Neural crest cell (in vitro differentiated cells): ENCODE measurements at places on chromosomes 7 and 10. TPM values are rescaled to one million over a fixed set of nuclear protein-coding genes. Genes with fewer than 3 reads are reported as not detected.

The RTKN2 gene
- total RNA-seq, result 27.5 and 29.2 TPM in 2 replicates

The HOXA1 gene
- total RNA-seq, result 3.5 and 3.6 TPM in 2 replicates

The TMEM196 gene
- 0.55 and 0.65 TPM in 2 replicates for total RNA-seq

The RSPH10B gene
- 0.07 TPM in 1 of 2 replicates, not detected in the other for total RNA-seq

The TMEM225B gene
- 0.91 and 1.8 TPM in 2 replicates for total RNA-seq

The COG5 gene
- total RNA-seq, result 26.8 and 35.1 TPM in 2 replicates

The SOSTDC1 gene
- total RNA-seq, result 1.2 and 1.4 TPM in 2 replicates

The GATA3 gene
- total RNA-seq, result 0.35 and 0.39 TPM in 2 replicates

DNA sequence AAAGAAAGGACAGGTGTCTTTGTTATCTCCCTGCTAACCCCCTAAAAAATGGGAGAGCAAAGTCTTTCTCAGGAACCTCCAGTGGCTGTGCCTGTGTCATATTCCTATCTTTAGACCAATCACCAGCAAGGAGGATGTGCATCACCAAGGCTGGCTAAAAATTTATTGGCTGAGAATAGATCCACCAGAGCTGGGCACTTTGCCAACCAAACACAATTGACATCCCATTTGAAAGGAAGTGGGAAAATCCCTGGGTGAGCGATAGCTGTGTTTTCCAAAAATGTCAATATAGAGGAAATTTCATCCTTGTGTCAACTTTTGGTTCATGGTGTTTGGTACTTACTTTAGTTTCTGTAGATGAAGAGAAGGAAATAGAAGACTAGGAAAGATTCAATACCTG is 13.1 kb upstream of the GPR141 start:
- no peak overlapping the region for H3K27ac ChIP-seq
- peaks cover 2% of the 10 kb centered on the region for H3K27me3 ChIP-seq
- no peak overlapping the region for H3K4me3 ChIP-seq
- H3K36me3 ChIP-seq, result no peaks in the 10 kb centered on the region
- H3K4me1 ChIP-seq, result no peaks in the 10 kb centered on the region

- no peak overlapping the region for H3K27ac ChIP-seq
- no peak overlapping the region for H3K4me3 ChIP-seq
- no peak for DNase-seq
- peaks cover 10% of the 10 kb centered on the region for H3K4me1 ChIP-seq
These were observed 27.5 kb downstream of the ELFN1 start for GRCh38 chr7:1697499-1698125.

DNA sequence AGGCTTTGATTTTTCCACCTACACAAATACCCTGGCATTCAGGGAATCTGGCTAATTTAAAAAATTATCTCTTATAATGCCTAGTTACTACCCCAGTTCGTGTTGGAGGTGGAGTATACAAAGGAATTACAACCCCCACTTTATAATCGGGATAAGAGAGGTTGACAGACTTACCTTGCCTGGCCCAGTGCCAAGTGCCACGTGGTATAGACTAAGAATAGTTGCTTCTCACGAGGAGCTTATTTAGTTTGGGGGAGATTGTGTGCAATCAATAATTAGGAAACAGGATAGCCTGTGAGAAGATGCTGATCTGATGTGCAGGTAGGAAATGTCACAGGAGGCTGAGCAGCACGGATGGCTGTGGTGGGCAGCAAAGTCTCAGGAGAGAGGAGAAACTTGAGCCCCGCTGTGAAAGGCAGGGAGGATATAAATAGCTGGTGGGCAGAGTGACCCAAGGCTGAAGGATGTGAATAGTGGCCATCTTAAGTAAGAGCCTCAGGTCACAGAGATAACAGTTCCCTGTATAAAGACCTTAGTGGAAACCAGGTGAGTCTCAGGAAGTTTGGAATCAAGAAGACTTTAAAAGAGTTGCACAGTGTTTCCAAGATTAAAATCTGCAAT is 11.3 kb upstream of the ATXN7L1 start:
- no peaks in the 10 kb centered on the region for H3K27me3 ChIP-seq
- H3K27ac ChIP-seq, result no peak overlapping the region
- no peak for DNase-seq
- no peak overlapping the region for H3K4me3 ChIP-seq

- no peak for DNase-seq
- peaks cover 30% of the 10 kb centered on the region for H3K4me1 ChIP-seq
- H3K27me3 ChIP-seq, result peaks cover 31% of the 10 kb centered on the region
- no peak overlapping the region for H3K4me3 ChIP-seq
- H3K27ac ChIP-seq, result no peak overlapping the region
These were observed 77.9 kb upstream of the KCNMA1 start for GRCh38 chr10:77715536-77715935.

GRCh38 chr7:6399351-6399750 is 48.4 kb downstream of the DAGLB start:
- no peak for DNase-seq
- H3K27ac ChIP-seq, result peak overlapping the region; percentile 12
- no peak overlapping the region for H3K4me3 ChIP-seq
- peaks cover 8% of the 10 kb centered on the region for H3K36me3 ChIP-seq

DNA sequence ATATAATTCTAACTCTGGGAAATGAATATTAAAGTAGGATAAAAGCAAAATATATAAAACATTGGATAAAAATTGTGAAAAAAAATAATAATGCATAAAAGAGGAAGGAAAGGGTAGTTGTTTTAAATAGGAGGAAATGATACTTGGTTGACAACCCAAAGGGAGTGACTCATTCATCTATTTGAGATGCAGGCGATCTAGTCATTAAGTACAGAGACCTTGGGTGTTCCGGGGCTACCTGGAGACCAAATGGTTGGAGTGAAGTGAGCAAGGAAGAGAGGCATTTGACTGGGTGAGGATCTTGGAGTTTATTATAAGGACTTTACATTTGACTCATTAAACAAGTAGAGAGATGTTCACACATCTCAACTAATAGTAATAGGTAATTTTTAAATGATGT is 111.0 kb downstream of the LRRTM3 start:
- H3K27ac ChIP-seq, result no peak overlapping the region
- no peaks in the 10 kb centered on the region for H3K4me1 ChIP-seq
- H3K27me3 ChIP-seq, result no peaks in the 10 kb centered on the region
- no peak for DNase-seq
- no peaks in the 10 kb centered on the region for H3K36me3 ChIP-seq

- H3K36me3 ChIP-seq, result no peaks in the 10 kb centered on the region
- no peak for DNase-seq
- peaks cover 13% of the 10 kb centered on the region for H3K4me1 ChIP-seq
- no peak overlapping the region for H3K4me3 ChIP-seq
- peaks cover 6% of the 10 kb centered on the region for H3K27me3 ChIP-seq
These were observed 2.6 kb upstream of the MGAM2 start for GRCh38 chr7:142108728-142109505.

DNA sequence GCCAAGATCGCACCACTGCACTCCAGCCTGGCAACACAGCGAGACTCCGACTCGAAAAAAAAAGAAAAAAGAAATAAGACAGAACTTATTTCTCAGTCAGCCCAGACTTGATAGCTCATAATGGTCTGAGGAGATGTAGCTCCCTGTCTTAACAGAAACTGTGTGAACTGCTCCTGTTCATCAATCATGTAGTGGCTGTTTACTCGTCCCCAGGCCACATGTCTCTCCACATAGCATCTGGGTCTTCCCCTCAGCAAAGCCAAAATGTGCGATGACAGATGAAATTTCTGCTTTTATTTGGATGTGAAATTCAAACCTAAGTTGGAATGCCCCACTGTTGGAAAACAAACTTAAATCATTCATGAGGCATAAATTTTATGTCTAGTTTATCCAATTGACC is 219.0 kb downstream of the CACNA2D1 start:
- no peaks in the 10 kb centered on the region for H3K27me3 ChIP-seq
- H3K4me3 ChIP-seq, result no peak overlapping the region
- H3K36me3 ChIP-seq, result no peaks in the 10 kb centered on the region
- H3K27ac ChIP-seq, result no peak overlapping the region
- H3K4me1 ChIP-seq, result no peaks in the 10 kb centered on the region

DNA sequence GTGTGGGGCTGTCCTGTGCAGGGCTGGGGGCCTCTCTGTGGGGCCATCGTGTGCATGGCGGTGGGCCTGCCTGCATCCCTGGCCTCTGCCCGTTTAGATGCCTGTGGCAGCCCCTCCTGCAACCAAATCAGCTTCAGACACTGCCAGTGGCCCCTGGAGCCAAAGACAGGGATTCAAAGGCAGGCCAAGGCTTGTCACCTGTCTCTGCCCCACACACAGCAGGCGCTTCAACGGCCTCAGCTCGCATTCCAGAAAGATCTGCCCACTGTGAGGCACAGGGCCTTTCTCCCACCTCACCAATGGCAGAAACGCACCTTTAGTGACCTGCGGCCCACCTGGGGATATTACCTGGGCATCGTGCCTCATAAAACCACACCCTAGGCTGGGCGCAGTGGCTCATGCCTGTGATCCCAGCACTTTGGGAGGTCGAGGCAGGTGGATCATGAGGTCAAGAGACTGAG is 46.0 kb downstream of the INSIG1 start:
- DNase-seq, result no peak
- no peak overlapping the region for H3K27ac ChIP-seq
- H3K36me3 ChIP-seq, result no peaks in the 10 kb centered on the region
- H3K27me3 ChIP-seq, result peaks cover 15% of the 10 kb centered on the region
- no peak overlapping the region for H3K4me3 ChIP-seq

DNA sequence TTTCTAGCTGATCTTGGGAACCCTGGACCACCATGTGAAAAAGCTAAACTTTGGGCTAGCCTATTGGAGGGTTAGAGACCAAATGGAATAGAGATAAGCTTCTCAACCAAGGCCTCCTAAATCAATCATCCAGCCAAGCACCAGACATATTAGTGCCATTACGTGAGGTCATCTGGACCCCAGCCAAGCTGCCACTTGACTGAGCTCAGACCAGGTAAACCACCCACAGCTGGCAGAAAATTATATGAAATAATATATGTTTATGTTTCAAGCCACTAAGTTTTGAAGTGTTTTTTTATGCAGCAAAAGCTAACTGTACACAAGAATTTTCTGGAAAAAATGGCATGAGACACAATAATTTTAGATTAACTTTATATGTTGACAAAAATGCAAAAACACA is 82.6 kb upstream of the PCGF5 start:
- no peaks in the 10 kb centered on the region for H3K36me3 ChIP-seq
- no peak overlapping the region for H3K27ac ChIP-seq
- no peak for DNase-seq
- no peak overlapping the region for H3K4me3 ChIP-seq
- H3K27me3 ChIP-seq, result no peaks in the 10 kb centered on the region

- H3K27ac ChIP-seq, result no peak overlapping the region
- peaks cover 13% of the 10 kb centered on the region for H3K4me1 ChIP-seq
- H3K4me3 ChIP-seq, result no peak overlapping the region
- H3K27me3 ChIP-seq, result peaks cover 15% of the 10 kb centered on the region
These were observed 73.5 kb downstream of the ZFAND4 start for GRCh38 chr10:45599021-45599603.

DNA sequence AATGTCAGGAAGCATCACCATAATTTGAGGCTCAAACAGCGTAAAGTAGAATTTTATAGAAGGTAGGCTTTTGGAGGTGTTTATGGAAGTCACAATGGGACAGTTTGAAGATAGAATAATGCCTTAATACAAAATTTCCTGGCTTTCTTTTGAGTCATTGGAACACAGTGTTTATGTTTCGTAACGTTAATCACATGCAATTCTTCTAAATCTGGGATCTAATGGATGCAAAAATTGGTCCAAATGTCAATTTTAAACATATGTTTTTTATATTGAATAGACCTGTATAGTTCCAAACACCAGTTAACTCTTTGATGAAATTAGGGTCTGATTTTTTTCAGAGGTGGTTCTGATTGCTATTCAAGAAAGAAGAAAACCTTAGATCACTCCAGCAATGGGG is 86.5 kb upstream of the HPS1 start:
- DNase-seq, result no peak
- H3K4me3 ChIP-seq, result no peak overlapping the region
- no peak overlapping the region for H3K27ac ChIP-seq
- H3K27me3 ChIP-seq, result no peaks in the 10 kb centered on the region
- no peaks in the 10 kb centered on the region for H3K4me1 ChIP-seq

- H3K27me3 ChIP-seq, result no peaks in the 10 kb centered on the region
- no peak overlapping the region for H3K4me3 ChIP-seq
- H3K27ac ChIP-seq, result peak overlapping the region; percentile 87
- H3K36me3 ChIP-seq, result no peaks in the 10 kb centered on the region
These were observed 151.2 kb downstream of the TPST1 start for GRCh38 chr7:66356277-66356721.
